ENCODE measurements at places on chromosomes 12 and 14. TPM values are rescaled to one million over a fixed set of nuclear protein-coding genes. Genes with fewer than 3 reads are reported as not detected.

- DNase-seq, result peak; percentile 89
Observed at GRCh38 chr14:54676812-54677708, 110.1 kb downstream of the SAMD4A start.

DNA sequence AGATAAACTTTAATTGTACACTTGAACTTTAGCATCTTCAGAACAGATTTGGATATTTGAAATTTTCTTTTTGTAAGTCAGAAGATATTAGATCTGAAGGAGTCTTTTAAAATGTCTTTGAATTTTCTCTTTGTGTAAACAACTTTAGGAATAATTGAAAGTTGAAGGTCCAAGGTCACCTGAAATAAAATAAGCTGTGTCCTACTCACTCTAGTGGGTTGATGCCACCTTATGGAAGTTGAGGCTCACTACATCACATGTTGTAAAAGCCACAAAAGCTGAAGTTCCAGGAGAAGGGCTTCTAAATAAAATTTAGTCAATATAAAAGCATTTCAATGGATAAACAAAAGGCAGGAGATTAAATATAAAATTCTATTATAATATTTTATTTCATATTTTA is 122.0 kb upstream of the ATXN7L3B start:
- DNase-seq, result no peak

- no peak for DNase-seq
Observed at GRCh38 chr14:60355768-60356167, 106.7 kb downstream of the PPM1A start.

DNA sequence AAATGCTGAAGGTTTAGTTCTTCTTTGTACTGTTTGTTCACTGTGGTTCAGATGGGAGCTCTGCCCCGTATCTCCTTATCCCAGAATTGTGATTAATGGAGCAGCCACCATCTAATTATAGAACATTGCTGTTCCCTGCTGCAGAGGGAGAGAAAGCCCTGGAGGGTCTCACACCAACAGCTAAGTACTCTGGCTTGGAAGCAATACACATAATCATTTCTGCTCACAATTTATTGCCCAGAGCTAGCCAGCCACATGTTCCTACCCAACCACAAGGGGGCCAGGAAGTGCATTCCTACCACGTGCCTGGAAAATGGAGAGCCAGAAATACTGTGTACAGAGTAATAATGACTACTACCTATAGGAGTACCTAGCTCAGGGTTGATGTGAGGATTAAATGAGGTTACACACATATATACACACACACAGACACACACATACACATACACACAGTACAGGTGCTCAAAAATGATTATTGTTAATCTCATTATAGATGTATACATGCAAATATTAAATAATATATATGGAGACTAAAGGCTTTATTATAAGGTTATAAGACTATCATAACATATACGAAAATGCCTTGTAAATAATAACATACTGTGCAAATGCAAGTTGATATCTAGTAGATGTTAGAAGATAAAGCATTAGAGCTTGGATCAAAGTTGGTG is 22.3 kb downstream of the MSRB3 start:
- no peak for DNase-seq

The MUCL1 gene
- total RNA-seq, result not detected

Data from pulmonary artery endothelial cell (primary cell).